IPS DF 19.7 (cell line): ENCODE measurements at places on chromosomes 6 and 20.

DNA sequence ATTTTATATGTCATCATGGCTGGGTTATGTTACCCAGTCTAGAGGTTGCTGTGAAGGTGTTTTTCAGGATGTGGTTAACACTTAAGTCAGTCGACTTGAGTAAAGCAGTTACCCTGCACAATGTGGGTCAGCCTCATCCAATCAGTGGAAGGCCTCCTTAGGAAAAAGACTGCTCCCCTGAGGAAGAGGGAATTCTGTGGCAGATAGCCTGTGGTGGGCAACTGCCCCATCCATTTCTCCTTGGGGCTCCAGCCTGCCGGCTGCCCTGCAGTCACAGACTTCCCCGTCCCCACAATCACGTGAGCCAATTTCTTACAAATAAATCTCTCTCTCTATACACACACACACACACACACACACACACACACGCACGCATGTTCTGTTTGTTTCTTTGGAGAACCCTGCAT lies 34.5 kb upstream of the MPC1 start:
- DNase-seq, result no peak

GRCh38 chr20:33864324-33864963 lies 53.3 kb downstream of the CHMP4B start:
- DNase-seq, result no peak

GRCh38 chr6:150490586-150490985 lies 109.1 kb upstream of the PLEKHG1 start:
- no peak for DNase-seq

- no peak for DNase-seq
Measured at GRCh38 chr20:40849456-40849855, 160.4 kb upstream of the MAFB start.

- DNase-seq, result no peak
Measured at GRCh38 chr6:112591329-112591728, 244.2 kb downstream of the RFPL4B start.

GRCh38 chr6:81969011-81969410 lies 216.5 kb upstream of the TENT5A start:
- DNase-seq, result no peak

GRCh38 chr20:62644802-62645496 lies 2.6 kb downstream of the SLCO4A1 start:
- DNase-seq, result no peak

DNA sequence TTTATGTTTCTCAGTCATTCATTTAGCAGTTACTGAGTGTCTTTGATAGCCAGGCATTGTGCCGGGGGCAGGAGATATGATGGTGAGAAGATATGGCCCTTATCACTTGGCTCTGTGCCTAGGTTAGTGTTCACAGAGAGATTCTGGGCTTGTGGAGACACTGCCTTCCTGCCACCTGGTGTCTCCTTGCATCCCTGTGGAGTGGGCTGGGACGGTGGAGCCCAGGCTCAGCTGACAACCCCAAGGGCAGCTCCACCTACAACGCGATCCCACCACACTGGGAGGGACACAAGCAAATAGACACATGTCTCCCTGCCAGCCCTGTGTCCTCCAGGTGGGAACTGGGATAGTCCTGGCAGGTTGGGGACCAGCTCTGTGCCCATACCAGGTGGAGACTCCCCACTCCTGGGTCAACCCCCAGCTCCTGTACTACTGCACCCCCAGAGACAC lies 30.3 kb upstream of the VEGFA start:
- DNase-seq, result no peak

DNA sequence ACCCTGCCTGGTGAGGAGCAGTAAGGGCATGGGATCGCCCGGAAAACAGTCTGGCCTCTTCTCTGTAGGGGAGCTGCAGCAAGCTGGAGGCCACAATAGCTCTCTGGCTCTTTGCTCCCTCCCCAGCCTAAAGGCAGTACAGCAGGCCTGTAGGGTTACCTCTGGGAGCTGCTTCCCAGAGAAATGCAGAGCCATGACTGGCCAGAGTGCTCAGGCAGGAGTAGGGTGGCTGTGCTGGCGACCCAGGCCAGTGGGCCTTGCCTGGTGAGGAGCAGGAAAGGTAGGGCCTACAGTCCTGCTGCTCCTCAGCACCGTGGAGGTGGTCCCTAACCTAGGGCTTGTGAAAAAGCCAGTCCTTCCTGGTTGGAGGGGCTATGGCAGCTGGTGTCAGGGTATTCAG lies 129.9 kb upstream of the CHD6 start:
- DNase-seq, result no peak

DNA sequence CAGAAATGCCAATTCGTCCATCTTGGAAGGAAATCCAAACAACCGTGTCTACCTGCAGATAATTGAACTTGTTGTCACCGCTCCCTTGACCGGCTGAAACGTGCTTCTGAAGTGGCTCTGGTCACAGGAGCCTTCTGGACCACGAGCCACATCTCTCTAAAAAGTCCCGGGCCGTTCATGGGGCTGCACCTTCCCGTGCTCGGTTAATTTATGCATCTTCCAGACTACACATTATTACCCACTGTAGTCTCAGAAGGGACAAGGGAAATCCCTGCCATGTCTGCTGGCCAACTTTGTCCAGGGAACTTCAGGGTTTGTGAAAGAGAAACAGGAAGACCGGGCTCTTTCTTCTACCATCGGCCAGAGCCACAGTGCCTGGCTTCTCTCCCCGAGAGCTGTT lies 63.4 kb upstream of the MPC1 start:
- no peak for DNase-seq

GRCh38 chr6:36061236-36061635 lies 33.6 kb downstream of the MAPK14 start:
- DNase-seq, result no peak

- DNase-seq, result no peak
Measured at GRCh38 chr6:12577124-12577850, 139.3 kb upstream of the PHACTR1 start.

DNA sequence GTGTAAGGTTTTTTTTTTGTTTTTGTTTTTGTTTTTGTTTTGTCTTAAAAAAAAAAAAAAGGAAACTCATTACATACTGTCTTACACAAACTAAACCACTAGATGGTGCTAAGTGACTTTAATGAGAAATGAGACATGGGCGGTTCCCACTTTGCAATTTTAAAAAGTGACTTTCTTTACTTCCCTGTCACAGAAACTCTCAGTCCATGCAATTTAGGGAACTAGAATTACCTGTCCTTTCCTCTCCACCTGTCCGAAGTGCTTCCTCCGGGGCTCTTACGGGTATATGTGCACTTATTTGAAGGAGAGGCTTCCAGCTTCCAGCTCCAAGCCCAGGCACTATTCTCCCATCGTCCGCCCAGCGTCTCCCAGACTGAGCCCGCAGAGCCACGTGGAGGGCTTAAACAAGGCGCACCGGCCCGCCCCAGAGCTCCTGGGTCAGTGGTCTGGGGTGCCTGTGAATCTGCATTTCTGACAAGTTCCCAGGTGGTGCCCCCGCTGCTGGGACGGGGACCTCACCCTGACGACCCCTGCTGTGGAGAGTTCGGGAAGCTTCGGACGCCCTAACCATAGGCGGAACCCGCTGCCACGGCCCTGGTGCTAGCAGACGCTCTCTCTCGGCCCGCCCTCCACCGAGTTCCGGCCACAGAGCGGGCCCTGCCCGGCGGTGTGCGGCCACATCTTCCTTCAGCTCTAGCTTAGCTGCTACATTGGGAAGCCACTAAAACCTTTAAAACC lies 26.1 kb downstream of the BFSP1 start:
- no peak for DNase-seq

DNA sequence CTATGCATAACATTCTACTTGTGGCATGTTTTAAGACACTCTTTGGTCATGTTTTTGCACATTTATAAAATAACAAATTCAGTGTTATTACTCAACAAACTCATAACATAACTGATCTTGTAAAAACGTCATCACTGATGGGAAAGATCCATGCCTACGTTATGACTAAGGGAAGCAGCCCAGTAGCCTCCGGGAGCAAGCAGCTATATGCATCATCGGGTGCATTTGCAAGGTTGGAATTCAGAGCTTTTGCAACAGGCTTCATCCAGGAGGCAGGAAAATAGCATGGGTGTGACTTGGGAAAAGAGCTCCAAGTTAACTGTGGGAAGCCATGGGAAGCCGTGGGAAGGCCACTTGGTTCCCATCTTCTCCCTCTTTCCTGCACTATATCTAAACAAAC lies 271.6 kb upstream of the SGK1 start:
- peak; percentile 33 for DNase-seq

- DNase-seq, result no peak
Measured at GRCh38 chr6:152462716-152463115, 174.4 kb downstream of the SYNE1 start.

DNA sequence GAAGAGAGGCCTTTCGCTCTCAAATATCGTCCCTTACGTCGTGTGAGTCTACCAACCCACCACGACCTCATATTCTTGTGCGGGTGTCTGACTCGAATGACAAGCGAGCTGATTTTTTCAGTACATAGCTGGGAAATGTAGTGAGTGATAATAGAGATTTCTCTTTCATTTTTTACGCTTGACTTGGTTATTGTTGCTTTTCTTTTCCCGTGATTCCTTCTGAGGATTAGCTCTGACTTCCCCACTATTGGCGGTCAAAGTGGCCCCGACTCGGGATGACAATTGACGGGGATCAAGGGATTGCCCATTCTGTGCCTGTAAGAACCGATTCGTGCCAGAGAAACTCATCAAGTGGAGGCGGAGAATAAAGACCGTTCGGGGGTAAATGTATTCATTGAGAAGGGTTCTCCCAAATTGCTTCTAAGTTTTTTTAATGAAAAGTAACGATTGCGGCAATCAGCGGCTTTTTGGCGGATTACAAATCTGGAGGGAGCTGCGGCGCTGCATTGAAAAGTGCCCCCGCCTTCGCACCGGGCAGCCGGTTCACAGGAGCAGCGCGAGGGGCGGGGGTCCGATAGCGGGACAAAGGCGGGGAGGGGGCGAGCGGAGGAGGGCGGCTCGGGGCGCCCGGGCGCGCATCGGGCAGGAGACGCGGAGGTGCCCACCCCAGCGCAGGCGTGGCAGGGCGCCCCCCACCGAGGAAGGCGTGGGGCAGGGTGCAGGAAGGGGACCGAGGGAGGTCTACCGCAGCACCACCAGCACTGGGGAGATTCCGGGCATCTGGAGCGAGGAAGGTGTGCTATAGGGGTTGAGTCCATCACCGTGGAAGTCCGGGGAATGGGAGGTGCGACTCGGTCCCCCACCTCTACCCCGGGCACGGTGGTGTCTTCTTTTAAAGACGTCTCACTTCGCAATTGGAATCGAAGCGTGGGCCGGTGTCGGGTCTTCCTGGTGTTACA lies 44.5 kb upstream of the OSTM1 start:
- no peak for DNase-seq

DNA sequence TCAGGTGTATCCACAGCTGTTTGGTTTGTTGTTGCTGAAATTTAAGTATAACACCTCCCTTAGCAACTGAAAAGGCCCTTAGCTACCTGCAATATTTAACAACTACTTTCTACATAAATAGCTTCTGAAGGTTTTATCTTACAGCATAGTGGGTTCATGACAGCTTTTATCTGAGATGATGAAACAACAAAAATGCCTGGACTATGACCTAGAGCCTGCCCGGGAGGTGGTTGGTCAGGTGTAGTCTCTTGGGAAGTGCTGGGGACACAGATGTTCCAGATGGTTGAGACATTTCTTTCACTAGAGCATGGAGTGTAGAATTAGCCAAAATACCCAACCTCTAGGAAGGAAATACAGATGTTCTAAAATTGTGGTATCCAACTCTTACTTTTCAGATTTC lies 705.4 kb downstream of the MAFB start:
- no peak for DNase-seq

DNA sequence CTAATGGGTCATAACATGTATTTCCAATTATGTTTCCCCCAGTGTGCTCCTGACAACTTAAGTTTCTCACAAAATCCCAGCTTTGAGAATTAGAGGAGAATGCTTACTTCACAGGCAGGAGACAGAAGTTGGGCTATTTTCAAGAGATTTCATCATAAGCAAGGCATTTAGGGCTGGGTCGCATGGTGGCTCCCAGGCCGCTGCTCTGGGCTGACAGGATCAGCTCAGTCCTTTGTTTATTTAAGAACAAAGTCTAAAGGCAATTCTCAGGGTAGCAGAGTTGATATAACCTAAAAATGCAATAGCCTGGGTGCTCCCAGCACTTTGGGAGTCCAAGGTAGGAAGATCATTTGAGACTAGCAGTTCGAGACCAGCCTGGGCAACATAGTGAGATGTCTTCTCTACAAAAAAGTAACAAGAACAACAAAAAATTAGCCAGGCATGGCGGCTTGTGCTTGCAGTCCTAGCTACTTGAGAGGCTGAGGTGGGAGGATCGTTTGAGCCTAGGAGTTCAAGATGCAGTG lies 10.9 kb downstream of the FOXQ1 start:
- no peak for DNase-seq

DNA sequence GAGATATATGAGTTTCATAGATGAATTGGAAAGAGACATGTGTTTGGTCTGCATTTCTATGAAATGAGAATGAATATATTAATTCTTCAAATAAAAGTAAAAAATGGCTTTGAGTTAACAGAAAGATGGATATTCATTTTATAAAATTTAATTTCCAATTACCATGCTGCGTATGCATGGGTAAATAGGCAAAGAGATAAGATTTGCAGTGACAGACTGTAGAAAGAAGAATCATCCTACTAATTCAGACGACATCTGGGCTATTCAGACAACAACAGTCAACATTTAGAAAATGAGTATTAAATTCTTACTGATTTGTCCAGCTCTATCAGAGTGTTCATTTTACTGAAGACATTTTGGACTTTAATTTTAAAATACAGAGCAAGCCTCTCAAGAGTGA lies 602.2 kb upstream of the NRSN1 start:
- no peak for DNase-seq

DNA sequence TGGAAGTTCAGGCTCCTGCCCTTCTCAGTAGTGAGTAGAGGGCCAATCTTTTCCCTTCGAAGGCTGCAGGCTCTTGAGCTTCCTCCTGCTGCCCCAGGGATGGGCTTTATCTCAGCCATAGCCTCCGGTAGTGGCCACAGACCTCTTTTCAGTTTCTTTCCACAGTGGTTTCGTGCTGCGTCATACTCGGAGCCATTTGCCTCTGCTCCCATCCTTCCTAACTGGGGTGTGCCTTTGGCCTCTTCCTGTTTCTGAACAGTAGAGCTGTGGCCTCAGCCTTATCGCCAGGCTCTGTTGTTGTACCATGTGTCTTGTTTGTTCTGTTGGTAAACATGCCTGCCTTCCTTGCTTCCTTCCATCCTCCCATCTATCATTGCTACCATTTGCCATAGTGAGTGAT lies 54.1 kb downstream of the TULP4 start:
- no peak for DNase-seq

GRCh38 chr6:130717657-130718056 lies 109.5 kb upstream of the SMLR1 start:
- no peak for DNase-seq

DNA sequence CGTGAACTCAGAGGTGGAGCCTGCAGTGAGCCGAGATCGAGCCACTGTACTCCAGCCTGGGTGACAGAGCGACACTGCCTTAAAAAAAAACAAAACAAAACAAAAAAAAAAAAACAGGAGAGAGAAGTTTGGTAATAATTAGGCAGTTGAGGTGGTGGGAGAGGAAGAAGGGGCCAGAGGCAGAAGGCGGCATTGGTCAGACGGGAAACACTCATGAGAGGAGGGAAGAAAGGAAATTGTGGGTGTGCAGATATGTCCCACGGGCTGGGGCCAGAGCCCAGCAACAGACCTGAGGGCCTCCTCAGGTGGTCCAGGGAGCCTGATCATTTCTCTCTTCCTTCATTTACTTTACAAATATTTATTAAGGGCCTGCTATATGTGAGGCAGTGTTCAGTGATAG lies 20.0 kb downstream of the SULF2 start:
- DNase-seq, result no peak
